Substantia nigra (tissue), 51 donors: ENCODE measurements at places on chromosomes 5 and 9.

DNA sequence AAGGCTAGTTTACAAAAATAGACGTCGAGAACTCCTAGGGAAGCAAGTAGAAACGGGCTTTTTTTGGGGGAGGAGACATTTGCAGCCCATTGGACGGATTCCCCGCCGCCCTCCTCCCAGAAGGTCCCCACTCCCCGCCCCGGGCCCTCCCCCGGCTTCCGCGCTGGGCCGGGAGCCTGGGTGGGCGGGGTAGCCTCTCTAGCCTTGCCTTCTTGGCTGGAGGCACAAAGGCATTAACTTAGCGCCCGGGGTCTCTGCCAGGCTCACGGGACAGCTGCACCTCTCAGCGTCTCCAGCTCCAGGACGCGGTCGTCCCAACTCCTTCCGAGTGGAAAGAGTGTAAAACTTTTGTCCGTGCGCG is at the start of gene DMRTA1:
Gene DMRTA1 (plus strand): TSS at position 236 of the 361 bp plus-strand sequence. CDS start 242 bp downstream, outside the sequence.
- peak; percentile 69 for DNase-seq

GRCh38 chr9:116703634-116704033 is 16.5 kb downstream of the TRIM32 start:
- no peak for DNase-seq

- no peak for DNase-seq
These were observed 78.4 kb downstream of the GLDC start for GRCh38 chr9:6567140-6567591.

GRCh38 chr9:99024959-99025358 is 80.0 kb upstream of the TGFBR1 start:
- DNase-seq: no peak

- no peak for DNase-seq
These were observed 47.0 kb downstream of the PLEKHG4B start for GRCh38 chr5:138936-139335.

DNA sequence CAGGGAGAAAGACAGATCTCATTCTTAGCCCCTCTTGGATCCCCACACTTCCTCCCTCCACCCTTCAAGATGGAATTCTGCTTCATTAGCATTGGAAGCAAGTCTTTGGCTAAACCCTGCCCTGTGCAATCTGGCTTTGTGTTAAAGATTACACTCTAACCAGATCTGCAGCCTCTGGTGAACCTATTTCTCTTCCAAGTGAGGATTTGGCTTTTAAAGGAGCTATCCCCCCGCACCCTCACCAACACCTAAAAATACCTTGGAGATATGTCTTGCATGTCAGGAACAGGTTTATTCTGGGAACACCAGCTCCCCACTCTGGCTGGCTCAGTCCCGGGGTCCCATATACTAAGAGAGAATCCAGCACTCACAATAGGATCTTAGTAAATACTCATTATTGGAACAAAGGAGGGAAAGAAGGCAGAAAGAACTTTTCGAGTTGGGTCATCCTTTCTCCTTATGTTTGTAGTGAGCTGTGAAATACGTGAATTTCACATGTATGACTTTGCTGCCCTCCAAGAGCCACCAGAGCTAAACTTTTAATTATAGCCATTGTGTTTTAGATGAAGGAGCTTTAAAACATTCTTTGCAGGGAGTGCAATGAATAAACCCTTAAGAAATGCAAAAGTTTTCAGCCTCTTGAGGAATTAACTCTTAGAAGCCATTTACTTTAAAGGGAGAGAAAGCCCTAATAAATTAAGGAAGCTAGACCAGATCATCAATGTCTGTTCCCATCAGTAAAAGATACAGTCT is 53.7 kb upstream of the HRH2 start:
- DNase-seq: no peak

GRCh38 chr5:80653502-80653901 is 950 bp upstream of the MSH3 start:
- no peak for DNase-seq

DNA sequence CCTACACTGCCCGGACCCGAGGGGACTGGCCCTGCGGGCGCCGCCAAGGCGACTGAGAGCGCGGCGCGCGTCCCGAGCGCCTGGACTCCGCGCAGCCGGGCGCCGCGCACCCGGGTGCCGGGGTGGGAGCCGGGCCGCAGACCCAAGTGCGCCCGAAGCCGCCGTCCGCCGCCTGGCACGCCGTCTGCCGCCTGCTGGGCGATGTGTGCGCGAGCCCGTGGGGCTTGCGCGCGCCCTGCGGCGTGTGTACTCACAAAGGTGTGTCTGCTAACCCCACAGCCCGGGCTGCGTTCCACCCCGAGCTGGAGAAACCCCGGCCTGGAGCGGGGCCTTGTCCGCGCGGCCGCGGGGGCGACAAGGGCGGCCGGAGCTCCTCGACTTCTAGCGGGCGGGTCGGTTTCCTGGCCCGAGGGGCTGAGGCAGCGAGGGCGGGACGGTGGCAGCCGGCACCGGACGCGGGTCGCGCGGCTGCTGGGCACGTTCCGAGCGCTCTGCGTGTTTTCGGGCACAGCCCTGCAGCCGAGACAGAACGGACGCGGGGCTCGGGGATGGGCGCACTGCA is 1.1 kb upstream of the ZSWIM6 start:
- peak; percentile 75 for DNase-seq

DNA sequence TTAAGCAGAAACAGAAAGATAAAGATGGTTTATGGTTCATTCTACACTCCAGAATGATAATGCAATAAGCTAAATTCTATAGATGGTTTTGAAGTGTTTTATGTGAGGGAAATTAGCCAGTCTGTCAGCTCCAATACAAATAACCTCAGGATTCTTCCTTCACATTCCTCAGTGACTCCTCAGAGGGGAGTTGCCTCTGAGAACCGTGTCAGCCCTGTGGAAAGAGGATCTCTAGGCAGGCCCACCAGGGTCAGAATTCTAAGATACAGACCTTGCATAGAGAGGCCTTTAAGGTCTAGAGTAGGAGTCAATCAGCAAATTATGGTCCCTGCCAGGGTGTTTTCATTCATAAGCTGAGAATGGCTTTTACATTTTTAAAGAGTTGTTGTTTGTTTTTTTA is 26.6 kb downstream of the RUSC2 start:
- DNase-seq: no peak

DNA sequence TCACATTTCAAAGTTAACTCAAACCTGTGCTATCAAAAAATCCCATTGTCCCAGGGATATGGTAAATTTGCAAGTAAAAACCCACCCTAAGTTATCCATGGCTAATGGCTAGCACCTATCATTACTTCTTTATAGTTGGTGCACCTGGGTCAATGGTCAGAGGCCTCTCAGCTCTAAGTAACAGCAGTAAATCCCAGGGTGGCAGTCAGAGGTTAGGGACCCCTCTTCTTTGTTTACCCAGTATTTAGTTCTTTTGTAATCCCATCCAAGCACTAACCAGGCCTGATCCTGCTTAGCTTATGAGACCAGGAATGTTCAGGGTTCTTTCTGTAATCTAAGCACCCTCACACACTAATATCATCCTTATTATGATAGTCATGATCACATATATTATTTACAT is 52.1 kb upstream of the WWC1 start:
- DNase-seq: no peak

DNA sequence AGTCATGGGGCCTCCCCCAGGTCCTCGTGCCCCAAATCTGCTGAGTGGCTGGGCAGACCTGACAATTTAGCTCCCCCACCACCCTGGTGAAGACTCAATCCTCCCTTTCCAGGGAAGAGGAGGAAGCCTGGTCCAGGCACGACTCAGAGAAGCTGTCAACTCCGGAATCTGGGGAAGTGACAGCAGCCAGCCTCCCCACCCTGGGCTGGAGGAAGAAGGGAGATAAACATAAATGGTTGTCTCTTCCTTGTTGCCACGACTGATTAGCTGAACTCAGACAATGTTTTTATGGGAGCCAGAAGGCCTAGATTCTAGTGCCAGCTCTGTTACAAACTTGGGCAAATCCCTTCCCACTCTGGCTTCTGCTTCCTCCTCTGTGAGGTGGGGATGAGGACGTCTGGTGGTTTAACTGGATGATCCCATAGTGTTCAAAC is 15.4 kb downstream of the CCDC69 start:
- no peak for DNase-seq

GRCh38 chr9:134220311-134220710 is 55.9 kb upstream of the RNU6ATAC start:
- DNase-seq: no peak

GRCh38 chr5:6115852-6116251 is 262.5 kb downstream of the MED10 start:
- no peak for DNase-seq

DNA sequence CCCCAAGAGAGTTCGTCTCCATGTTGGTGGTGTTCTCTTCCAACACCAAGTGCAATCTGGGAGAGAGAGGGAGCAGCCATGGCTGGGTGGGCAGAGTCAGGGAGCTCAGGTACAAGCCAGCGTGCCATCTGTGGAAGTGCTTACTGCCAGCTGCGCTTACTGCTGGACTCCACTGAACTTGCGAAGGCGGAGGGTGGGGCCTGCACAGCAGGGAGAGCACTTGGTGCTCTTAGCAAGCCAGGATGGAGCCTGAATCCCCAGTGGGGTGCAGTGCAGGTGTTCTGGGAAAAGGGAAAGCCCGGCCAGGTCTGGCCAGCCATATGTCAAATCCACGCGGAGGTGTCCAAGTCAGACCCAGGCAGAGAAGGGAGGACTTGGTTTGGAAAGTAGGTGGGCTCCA is 142.0 kb downstream of the FANCC start:
- no peak for DNase-seq

DNA sequence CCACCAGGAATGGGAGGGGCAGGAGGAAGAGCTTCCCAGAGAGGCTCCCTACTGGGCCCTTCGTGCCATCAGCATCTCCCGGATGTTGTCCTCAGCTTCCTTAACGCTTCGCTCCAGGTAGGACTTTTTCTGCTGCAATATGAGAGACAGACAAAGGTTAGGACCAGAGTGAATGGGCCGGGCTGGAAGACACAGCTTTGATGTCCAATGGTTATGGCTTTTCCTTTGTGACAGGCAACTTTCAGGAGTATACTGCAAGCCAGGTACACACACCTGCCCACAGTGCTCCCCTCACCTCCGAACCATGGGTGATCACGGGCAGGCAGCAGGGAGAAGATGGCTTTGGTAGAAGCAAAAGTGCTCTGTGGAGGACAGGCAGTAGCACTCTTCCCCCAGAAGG is 57.0 kb downstream of the PFDN1 start:
- DNase-seq: no peak

DNA sequence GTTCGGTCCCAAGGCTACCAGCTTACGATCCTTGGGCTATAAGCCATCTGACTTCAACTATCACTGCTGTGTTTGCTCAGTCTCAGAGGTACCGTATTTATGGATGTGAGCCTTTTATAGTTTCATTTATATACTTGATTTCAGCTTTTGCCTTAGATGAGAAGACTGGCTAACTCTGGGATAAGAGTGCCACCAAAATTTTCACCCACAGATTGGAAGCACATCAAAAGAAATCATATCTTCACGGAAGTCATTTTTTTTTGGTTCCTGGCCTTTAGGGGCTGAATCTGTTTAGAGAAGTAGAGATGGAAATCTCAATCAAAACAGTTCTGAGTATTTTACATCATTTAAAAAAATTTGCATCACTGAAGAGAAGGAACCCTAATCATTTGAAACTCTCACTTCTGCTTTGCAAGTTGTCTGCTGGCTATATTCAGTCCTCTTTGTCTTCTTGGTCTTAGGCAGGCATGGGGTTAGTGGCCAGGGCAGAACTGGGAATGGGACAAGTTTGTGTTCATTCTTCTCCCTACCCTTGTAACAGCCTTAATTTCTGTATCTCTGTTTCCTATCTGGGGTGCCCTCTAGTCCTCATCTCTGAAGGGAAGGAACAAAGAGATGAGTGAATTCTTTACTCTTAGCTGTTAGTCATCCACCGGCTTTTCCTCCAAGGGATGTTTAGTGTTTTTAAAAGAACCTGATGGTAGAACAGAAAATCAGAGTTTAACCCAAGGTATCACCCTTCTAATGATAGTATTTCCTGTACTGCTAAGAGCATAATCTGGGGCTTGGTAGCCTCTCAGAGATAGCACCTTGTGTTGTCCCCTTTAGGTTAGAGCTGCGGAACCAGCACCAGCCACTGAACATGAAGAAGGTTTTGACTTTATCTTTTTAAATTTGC is 14.1 kb upstream of the TNFAIP8 start:
- DNase-seq: no peak

- DNase-seq: no peak
These were observed 116.6 kb downstream of the ADGRV1 start for GRCh38 chr5:90675222-90675621.

DNA sequence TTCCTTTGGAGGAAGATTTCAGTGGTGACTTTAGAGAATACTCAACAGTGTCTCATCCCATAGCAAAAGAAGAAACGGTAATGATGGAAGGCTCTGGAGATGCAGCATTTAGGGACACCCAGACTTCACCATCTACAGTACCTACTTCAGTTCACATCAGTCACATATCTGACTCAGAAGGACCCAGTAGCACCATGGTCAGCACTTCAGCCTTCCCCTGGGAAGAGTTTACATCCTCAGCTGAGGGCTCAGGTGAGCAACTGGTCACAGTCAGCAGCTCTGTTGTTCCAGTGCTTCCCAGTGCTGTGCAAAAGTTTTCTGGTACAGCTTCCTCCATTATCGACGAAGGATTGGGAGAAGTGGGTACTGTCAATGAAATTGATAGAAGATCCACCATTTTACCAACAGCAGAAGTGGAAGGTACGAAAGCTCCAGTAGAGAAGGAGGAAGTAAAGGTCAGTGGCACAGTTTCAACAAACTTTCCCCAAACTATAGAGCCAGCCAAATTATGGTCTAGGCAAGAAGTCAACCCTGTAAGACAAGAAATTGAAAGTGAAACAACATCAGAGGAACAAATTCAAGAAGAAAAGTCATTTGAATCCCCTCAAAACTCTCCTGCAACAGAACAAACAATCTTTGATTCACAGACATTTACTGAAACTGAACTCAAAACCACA is 67.4 kb downstream of the VCAN start:
- no peak for DNase-seq

DNA sequence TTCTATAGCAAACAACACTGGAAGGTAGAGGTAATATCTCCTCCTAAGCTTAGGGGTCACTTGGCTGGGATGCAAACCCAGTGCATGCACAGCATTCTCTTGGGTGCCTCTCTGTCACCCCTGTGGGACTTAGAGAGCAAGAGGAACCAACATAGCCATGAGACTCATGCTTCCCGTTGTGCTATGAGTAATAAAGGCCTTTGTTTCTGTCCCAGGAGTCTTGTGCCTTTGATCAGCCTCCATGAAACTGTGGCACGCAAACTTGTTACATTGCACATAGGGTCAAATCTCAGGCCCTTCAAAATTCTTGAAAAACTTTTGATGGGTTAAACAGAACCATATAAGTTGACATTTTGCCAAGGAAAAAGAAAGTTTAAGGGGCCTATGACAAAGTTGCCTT is 272.8 kb downstream of the TAF11L14 start:
- DNase-seq: no peak

GRCh38 chr5:160166069-160166972 is 47.1 kb upstream of the PWWP2A start:
- DNase-seq: no peak

DNA sequence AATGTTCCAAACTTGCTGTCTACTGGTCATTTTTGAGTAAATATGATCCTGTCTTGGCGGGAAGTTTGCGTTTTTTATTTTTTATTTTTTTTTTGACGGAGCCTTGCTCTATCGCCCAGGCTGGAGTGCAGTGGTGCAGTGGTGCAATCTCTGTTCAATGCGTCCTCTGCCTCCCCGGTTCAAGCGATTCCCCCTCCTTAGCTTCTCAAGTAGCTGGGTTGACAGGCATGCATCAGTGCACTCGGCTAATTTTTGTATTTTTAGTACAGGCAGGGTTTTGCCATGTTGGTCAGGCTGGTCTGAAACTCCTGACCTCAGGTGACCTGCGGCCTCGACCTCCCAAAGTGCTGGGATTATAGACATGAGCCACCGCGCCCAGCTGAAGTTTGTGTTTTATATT is 45.4 kb downstream of the FGF18 start:
- no peak for DNase-seq
